NCI-H2107 (cell line): ENCODE measurements at places on chromosomes 3 and 15.

GRCh38 chr15:69934607-69935006 lies 163.1 kb downstream of the TLE3 start:
- no peak for DNase-seq

- DNase-seq = no peak
Measured at GRCh38 chr3:194277104-194277785, 73.9 kb downstream of the CPN2 start.

- DNase-seq = no peak
Measured at GRCh38 chr3:184457329-184457728, 77.5 kb downstream of the CHRD start.

- peak; percentile 39 for DNase-seq
Measured at GRCh38 chr3:79361748-79362378, 405.9 kb downstream of the ROBO1 start.

DNA sequence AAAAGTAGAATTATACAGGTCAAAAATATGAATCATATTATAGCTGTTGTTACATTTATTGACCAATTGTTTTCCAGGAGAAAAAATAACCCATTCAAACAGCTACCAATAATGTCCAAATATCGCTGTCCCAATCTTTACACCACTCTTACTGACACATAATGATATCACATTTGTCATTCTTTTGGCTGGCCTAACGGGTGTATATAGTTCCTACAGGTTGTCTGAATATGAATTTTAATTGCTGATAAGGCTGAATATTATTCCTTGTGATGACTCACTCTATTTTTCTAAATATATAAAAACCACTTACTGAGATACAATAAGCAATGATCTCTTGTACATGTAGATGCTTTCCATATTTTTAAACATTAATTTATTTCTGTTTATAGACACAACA lies 76.4 kb downstream of the FSIP1 start:
- no peak for DNase-seq

DNA sequence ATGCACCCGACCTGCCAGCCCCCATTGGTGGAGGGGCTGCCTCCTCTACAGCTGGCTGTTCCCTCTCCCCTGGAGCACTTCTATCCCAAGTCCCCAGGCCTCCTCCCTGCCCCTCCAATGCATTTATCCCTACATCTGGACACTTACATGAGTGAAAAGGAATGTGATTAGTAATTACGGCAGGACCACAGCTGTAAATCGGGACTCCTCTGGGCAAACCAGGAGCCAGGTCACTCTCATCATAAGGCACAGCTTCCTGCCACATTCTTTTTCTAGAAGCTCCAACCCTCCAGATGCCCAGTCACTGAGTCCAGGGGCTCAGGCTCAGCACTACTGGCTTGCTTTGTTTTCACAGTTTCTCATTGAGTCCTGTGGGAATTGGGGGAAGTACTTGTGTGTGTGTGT lies 54.3 kb downstream of the IL20RB start:
- no peak for DNase-seq

- DNase-seq = no peak
Measured at GRCh38 chr3:66860771-66861170, 137.3 kb upstream of the KBTBD8 start.

GRCh38 chr3:31086698-31087097 lies 192.2 kb upstream of the GADL1 start:
- DNase-seq = no peak

GRCh38 chr3:134839422-134839821 lies 44.4 kb downstream of the EPHB1 start:
- no peak for DNase-seq

DNA sequence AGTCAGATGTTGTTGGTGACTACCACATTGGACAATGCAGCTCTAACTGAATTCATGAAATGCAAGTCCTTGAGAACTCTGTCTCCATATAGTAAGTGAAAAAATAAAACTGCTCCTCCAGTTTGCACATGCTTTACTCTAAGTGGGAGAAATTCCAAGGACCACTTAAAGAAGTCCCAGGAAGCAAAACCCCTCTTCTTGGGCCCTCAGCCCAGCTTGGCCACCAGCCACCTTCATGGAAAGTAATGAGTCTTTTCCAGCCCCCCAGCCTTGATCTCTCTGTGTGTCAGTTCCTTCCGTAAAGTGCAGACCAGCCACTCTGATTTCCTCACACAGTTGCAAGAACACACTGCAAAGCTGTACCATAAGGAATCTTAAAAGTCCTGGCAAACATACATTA lies 34.5 kb downstream of the DAPK2 start:
- DNase-seq = no peak

DNA sequence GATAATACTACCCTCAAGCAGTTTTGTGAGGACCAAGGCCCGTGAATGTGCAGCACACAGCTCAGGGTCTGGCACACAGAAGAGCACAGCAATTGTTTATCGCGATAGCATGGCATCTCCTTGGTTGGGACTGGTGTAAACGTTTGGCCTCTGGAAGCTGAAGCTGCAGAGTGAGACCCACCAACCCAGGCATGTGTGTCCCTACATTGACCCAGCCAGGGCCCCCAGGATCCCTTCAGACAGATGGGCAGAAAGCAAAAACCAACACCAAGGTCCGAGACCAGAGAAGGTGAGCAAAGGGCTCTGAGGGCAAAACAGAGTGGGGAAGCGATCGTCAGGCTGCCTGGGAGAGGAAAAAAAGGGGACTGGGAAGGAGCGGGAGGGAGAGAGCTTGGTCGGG lies 12.6 kb upstream of the PSTPIP1 start:
- no peak for DNase-seq

DNA sequence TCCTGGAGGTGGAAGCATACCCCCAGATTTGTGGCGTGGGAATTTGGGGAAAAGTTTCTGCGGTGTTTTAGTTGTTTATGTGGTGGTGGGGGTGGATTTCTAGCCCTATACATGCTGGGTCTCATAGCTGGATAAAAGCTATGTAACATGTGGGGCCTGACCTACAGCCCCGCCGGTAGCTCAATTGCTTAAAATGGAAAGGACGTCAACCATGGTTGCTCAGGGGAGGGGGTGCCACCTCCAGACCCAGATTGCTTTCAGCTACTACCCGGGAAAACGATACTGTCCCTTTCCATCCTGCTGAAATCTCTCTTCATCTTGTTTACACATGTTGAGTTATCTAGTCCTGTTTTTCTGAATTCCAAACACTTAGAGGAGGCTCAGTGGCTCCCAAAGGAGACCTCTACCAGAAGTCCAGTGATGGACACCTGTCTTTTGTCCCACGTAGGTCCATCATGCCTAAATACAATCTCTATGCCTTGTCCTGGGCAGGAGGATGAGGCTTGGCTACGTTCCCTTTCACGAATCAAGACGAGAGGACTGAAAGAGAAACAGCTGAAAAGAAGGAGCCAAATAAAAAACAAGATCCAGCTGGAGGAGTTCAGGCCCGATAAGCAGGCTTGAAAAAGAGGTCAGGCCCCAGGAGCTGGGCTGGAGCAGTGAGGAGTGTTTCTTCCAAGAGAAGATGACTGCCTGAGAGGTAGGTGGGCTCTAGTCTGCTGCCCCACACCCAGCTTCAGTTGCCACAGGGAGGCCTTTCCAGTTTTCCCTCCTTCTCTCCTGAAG lies 72.1 kb upstream of the TPRG1 start:
- no peak for DNase-seq

DNA sequence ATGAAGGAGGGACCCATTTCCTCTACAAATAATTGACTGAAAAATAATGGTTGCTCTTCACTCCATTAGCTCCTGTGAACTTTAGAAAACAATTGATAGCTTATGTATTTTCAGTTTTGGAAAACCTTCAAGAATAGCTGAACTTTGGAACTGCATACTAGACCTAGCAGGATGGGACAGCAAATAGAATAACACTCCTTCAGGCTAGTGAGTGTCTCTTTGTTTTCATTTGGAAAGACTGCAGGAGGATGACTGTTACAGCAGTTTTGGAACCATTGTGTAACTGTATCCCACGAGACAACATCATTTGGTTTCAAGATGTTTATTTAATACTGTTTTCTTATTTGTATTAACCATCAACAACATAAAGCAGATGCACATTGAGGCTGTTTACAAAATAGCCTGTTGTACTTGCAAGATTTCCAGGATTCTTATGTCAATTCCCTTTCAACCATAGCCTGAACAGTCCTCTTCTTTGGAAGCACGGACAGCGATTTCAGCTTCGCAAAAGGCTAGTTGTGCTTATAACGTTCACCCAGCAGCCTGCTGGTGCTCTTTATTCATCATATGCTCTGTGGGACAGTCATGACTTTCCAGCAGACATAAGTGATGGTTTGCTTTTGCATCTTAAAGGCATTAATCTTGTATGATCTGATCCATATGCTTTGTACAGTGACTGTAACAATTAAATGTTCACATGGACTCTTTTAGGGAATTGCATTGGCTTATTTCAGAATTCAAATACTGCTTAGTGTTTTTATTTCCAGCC lies 335.5 kb downstream of the IL5RA start:
- DNase-seq = no peak

DNA sequence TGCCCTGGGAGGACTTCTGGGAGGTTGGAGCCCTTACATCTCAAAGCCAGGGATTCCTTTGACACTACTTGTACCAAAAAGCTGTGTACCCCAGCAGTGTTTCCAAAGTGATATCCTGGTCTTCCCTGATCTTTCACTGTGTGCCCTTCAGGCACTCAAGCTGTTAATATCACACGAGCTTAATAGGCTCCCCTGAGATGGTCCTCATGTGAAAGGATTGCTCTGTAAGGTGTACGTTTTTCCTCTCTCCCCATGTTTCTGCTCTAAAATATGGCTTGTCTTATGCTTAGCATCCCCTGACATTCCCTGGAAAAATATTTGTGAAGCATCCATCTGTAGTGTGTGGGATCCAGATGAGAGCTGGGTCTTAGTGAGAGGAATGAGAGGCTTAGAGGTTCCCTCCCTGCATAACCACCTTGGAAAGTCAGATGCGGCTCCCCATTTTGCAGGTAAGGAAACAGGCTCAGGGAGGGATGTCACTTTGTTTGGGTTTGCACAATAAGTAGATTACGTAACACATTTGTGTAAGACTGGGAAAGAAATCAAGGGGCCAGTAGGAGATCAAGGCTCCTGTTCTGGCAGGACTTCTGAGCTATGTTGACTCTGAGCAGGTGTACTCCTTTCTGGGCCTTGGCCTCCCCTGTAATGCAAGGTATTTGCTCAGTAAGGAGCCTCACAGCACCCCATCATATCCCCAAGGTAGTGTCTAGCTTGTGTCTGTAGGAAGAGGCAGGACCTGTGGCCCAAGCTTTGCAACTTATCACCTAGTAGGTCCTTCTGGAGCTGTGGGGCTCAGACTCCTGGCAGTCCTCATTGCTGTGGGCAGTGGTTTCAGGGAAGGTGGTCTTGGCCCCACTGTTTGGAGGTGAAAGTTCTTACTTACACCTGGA lies 667 bp upstream of the ACOX2 start:
- DNase-seq = no peak

DNA sequence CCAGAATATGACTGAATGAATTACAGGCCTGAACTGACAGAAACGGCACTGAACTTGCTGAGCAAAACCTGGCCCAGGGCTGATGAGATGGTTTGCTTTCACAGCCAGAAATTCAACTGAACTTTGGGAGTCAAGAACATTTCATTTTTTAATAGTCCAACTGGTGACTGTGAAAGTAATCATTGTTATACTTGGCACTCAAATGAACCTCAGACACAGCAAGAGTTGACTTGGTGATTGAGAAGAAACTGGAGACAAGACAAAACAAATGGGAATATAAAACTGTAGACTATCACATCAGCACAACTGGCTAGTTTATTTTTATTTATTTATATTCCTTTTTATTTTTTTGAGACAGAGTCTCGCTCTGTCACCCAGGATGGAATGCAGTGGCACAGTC lies 858.9 kb upstream of the CFAP20DC start:
- DNase-seq = no peak

- DNase-seq = no peak
Measured at GRCh38 chr3:150469031-150469930, 61.2 kb downstream of the TSC22D2 start.

GRCh38 chr3:107756649-107757048 lies 233.9 kb downstream of the BBX start:
- DNase-seq = no peak

- no peak for DNase-seq
Measured at GRCh38 chr15:51982013-51982769, 10.6 kb upstream of the LEO1 start.

- no peak for DNase-seq
Measured at GRCh38 chr15:32007355-32007960, 22.9 kb upstream of the CHRNA7 start.

- no peak for DNase-seq
Measured at GRCh38 chr3:136712941-136713340, 39.2 kb downstream of the STAG1 start.

DNA sequence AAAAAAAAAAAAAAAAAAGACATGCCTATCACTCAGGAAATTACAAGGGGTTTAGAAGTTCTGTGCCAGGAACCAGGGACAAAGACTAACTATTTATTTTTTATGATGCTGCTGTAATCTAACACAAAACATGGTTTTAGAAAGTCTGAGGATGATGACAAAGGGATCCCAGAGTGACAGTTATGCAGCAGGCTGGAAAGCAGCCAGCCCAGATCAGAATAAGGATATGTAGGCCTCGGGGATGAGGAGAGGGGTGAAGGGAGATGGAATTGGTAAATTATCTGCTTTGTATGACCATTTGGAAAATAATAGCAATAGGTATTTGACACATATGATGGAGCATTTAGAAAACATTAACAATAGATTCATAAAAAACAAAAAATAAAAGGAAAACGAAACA lies 34.1 kb upstream of the NMD3 start:
- DNase-seq = no peak

- no peak for DNase-seq
Measured at GRCh38 chr15:58574631-58575030, 142.8 kb downstream of the LIPC start.

DNA sequence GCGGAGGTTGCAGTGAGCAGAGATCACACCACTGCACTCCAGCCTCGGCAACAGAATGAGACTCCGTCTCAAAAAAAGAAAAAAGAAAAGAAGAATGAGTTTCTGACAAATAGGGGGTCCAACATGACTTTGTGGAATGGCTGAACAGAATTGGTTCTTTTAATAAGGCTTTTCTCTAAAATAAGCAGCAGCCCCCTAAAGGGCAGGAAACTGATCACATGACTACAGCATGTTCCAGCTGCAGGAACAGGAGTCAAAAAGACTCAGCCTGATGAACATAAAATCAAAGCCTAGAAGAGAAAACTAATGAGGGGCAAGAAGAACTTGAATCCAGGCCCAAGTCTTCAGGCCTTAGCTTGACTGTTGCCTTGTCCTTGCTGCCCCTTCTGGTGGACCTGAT lies 89.7 kb upstream of the ARRDC4 start:
- no peak for DNase-seq

DNA sequence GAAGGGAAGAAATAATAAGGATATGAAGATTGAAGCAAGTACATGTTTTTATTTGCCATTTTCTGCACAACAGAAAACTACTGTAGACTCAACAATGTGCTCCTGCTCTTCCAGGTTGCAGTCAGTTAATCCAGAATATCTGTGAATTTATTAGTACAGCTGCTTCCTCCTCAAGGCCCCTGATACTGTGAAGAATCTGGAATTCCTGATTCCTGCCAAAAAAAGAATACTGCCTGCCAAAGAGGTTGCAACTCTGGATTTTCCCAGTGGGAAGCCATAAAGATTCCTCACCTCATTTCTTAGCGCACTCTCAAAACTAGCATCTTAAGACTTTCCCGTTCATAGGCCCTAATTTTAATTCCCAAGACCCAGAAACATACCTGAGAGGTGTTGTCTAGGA lies 33.6 kb upstream of the LRRC3B start:
- DNase-seq = no peak
